Stimulated activated naive CD8-positive, alpha-beta T cell treated with anti-CD3 and anti-CD28 coated beads, Interleukin-15, amount 100 ng/mL, for 72 hours (primary cell): ENCODE measurements at places on chromosomes 6 and 20.

DNA sequence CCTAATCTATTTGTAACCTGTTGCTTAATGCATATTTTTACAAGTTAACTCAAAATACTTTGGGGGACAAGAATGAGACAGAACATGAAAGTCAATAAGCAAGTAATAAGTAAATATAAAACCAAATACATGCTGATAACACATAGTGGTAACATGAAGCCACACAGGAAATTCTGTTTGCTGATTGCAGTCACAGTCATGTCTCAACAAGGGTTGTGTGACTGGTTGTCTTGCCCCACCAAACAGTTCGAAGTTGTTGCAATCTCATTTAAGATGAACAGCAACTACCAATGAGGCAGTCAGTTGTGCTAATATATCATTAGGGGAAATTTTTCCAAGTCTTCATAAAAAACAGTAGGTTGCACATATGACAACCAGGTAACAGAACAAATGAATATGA is 14.5 kb downstream of the CD24 start:
- no peak for DNase-seq

DNA sequence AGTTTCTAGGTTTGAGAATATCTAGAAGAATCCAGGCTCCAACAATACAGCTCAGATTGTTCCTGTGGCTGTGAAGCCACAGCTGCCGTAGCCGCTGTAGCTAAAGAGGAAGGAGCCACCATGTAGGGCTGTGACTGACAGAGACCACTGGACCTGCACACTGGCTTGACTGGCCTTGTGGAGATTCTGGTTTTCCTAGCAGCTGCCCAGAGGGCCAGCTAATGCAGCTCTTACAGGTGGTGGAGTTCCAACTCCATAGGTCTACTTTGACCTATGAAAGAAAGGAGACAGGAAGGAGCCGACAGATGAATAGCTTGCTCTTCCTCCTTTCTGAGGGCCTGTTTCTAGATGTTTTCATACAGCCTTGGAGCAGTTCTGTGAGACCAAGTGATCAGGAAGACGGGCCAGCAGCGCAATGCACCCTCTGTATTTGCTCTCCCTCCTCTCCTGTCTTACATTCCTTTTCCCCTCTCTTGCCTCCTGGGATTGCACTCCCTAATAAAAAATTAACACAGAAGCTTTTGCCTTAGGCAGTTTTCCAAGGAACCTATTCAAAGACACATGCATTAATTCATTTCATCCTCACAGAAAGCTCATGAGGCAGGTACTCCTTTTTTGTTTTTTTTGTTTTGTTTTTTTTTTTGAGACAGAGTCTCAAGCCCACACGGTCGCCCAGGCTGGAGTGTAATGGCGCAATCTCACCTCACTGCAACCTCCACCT is 51.8 kb upstream of the MYB start:
- DNase-seq, result peak; percentile 48

- no peak for DNase-seq
These were observed 165.1 kb upstream of the PROKR2 start for GRCh38 chr20:5481872-5482271.

- no peak for DNase-seq
These were observed 969.6 kb downstream of the EYS start for GRCh38 chr6:64737418-64737817.

DNA sequence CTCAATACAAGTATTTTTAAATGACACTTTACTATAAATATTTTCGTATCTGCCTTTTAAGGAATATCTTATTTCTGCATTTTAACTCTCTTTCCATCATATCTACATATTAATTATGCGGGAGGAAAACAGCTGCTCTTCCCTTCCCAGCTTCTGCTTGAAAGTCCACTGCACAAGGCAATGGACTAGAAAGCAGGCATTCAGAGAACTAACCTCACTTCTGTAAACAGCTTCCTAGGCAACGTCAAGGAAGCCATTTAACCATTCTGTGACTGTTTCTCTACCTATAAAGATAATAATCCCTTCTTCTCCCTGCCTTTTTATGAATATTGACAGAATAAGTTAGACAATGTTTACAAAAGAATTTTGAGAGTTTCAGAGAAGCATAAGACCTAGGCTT is 319.4 kb downstream of the BTBD9 start:
- DNase-seq, result no peak
